Activated CD8-positive, alpha-beta memory T cell treated with anti-CD3 and anti-CD28 coated beads for 48 hours (primary cell): ENCODE measurements at places on chromosomes 11 and 22.

GRCh38 chr11:112161012-112161411 is 2.9 kb downstream of the IL18 start:
- DNase-seq: no peak

GRCh38 chr22:46219636-46220035 is 30.5 kb downstream of the CDPF1 start:
- no peak for DNase-seq

- DNase-seq: no peak
Observed at GRCh38 chr11:74837191-74837590, 88.5 kb downstream of the RNF169 start.

DNA sequence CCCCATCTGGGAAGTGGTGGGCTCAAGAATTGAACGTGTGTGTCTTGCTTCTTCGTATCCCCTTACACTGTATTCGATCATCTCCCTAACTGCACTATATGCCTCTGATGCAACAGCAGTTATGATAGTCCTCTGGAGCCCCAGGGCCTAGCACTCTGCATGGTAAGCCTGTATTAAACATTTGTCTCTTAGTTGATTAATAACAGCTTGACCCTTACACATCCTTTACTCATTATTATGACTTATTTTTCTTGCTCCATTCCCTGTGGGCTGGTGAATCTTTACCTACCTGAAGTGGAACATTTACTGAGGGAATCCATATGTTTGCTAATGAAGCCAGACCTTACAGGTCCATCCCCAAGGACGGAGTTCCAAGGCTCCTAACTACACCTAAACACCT is 5.6 kb downstream of the STX3 start:
- DNase-seq: no peak

DNA sequence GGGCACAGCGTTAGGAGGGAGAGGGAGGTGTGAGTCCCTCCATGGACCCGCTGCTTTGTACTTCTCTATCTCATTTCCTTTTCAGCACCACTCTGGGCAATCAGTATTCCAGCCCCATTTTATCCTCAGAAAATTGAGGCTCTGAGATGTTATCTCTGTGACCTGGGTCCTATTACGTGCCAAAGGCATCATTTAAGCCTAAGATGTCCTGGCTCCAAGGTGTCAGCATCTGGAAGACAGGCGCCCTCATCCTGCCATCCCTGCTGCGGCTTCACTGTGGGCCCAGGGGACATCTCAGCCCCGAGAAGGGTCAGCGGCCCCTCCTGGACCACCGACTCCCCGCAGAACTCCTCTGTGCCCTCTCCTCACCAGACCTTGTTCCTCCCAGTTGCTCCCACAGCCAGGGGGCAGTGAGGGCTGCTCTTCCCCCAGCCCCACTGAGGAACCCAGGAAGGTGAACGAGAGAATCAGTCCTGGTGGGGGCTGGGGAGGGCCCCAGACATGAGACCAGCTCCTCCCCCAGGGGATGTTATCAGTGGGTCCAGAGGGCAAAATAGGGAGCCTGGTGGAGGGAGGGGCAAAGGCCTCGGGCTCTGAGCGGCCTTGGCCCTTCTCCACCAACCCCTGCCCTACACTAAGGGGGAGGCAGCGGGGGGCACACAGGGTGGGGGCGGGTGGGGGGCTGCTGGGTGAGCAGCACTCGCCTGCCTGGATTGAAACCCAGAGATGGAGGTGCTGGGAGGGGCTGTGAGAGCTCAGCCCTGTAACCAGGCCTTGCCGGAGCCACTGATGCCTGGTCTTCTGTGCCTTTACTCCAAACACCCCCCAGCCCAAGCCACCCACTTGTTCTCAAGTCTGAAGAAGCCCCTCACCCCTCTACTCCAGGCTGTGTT is 829 bp upstream of the APOC3 start:
- DNase-seq: no peak

DNA sequence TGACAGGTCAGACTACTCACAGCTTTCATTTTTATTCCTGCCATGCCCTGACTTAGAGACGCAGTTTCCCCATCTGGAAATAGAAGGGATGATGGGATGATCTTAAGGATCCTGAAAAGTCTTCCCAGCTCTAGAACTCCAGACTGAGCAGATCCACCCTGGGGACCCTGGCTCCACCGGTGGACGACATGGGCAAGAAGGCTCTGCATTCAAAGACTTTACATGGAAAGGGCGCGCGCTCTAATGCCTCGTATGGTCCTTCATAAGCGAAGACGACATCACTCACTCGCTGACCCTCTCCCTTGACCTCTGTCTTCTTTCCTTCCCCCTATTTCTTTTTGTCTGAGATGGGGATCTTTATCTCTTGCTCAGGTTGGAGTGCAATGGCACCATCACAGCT is 24.4 kb upstream of the PHF21B start:
- DNase-seq: no peak

DNA sequence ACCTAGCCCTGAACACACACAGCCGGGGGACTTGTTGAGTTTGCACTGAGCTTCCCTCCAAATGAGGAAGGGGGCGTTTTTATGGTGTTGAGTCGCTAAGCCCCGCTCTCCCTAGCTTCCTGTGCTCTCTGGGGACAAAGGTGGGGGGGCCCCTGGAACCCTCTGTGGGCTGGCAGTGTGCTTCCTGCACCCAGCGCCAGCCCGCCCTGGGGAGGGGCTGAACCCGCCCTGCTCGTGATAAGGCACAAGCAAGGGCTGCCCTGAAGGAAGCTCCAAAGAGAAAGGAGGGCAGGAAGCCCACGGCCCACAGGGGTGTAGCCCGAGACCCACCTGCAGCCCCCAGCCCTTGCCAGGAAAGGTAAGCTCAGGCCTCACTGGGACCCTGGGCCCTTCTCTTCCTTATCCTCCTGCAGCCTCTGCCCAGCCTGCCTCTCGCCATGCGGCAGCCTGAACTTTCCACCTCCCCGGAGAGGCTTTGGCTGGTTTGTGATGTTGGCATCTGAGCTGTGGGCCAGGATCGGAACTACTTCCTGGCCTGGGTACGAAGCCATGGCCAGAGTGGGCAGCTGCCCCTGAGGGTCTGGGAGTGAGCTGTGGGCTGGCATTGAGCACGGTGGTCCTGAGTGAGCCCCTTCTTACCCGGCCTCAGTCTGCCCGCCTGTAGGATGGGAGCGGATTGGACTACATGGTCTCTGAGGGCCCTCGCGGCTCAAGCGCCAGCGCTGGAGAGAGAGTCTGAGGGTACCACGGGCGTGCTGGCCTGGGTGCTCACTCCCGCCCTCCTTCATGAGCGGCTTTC is at the start of gene FERMT3:
Gene FERMT3, plus strand, starts transcription at position 265 of the 799 bp plus-strand sequence. CDS start 644 bp downstream, outside the sequence.
- no peak for DNase-seq

DNA sequence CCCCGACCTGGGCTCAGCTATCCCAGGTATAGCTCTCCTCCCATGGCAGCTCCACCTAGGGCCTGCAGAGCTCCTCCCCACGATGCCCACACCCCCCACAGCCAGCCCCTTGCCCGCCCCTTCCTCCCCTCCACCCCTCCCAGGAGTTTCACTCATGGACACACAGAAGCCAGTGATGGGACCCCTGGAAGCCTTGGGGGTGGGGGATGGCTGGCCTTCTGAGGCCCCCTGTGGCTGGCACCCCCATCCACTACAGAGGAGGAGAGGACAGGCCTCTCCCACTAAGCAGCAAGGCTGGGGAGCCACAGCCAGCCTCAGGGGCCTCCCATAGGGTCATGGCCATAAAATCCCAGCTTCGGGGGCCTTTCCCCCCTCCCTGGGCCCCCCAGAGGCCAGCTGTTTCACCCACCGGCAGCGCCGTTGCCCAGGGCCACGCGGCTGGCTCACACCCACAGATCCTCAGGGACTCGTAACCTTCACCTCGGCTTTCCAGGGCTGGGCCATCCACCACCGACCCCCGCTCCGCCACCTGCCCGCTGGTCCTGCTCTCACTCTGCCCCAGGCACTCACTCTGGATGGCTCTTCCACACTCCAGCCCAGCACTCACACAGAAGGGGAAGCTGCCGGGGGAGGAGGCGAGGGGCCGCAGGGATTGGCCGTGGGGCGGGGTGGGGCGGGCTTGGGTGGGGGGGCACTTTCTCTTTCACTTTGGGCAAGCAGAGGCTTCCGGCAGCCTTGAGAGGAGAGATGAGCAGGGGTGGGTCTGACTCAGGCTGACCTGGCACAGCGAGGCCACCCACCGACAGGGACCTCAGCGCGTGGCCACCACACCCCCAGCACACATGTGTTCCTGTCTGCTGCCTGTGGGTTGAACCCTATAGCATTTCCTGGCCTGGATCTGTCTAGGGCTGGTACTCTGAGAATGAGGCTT is 2.2 kb downstream of the SLC25A22 start:
- DNase-seq: no peak

- DNase-seq: peak; percentile 22
Observed at GRCh38 chr22:24758164-24758799, 16.2 kb downstream of the PIWIL3 start.

DNA sequence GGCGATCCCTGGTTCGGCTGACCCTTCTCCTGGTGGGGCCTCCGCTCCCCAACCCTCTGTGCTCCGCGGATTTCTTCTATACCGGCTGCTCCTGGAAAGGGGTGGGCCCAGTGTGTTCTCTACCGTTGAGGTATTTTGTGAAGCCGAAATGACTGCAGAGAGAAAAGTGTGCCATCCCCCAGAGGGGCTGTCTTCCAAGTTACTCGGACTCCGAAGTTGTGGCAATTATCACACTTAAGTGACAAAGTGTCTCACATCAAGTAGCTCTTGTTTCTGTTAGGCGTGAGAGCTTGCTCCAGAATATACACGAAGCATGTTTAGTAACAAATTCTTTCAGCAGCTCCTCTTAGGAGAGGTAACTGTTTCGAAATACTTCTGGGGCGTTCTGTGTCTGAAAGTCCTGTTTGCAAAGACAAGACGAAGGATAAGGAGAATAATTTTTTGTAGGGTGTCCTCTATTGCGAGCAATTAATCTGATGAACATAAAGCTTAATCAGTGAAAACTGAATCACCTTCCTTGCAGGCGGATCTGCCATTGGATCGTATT is 434 bp downstream of the XPNPEP3 start:
- no peak for DNase-seq

- DNase-seq: no peak
Observed at GRCh38 chr11:62393061-62393611, 25.7 kb upstream of the SCGB1A1 start.

DNA sequence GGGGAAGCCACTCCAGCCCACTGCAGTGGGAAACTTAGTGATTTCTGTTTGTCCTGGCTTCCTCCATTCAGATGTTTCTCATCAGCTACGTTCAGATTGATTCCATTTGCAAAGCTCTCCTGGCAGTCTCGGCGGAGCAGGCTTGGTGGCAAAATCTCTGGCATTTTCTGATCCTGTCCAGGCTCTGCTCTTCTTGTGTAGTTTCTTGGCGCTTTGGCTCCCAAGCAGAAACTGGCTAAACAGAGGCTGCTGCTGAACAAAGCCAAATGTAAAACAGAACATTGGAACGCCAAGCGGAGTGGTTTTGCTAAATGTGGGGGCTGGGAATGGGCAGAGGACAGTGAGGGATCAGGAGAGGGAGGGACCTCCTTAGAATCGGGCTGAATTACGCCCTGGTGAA is 36.7 kb downstream of the ADAMTS8 start:
- DNase-seq: no peak

- DNase-seq: no peak
Observed at GRCh38 chr22:47432683-47433082, 670.2 kb downstream of the TBC1D22A start.

- no peak for DNase-seq
Observed at GRCh38 chr11:77435972-77436371, 37.9 kb downstream of the PAK1 start.

GRCh38 chr11:22276535-22276934 is 61.6 kb upstream of the SLC17A6 start:
- no peak for DNase-seq

GRCh38 chr11:12435264-12435663 is 57.9 kb downstream of the PARVA start:
- no peak for DNase-seq

DNA sequence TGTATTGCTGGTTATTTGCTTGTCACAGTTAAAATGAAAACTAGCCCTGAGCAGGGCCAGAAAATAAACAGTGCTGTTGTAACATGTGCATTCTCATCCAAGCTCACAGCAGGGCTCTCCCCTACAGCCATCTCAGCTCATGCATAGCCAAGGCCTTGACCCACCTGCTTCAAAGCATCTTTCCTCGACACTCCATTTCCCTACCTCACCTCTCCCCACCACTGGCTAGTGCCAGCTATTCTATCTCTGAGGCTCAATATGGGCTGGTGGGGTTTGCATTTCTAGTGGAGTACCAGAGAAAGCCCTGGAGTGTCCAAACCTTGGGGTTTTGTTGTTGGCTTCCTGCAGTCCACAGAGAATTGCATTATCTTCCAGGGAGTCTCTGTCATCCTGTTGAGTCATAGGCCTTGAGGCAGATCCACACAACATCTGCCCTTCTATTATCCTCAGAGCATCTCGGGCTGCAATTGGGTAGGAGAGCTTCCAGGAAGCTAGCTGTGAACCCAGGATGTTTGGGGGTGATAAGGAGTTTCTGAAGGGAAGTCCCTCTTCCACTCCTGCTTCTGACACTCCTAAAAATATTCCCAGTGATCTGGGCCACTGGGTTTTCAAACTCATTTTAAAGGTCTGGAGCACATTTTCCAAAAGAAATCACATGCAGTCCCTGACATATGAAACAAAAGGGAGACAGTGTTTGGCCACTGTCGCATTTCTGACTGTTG is 36.1 kb upstream of the AMOTL1 start:
- no peak for DNase-seq

GRCh38 chr22:19169947-19170318 is 8.6 kb downstream of the SLC25A1 start:
- DNase-seq: no peak

DNA sequence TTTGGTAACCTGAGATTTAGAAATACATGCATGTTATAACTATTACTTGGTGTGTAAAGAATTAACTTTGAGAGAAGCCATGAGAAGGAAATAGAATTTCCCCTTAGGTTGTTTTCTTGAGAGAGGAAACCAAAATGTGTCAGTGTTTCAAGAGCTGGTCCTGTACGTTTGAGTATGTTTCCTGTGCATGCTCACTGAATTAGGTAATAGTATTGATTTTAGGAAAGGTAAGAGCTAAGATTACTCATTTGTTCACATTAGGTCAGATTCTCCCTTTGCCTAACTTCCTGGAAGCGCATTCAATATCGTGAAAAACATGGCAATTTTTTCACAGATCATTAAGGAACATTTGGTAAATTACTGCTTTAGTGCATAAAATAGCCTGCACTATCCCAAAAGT is 49.3 kb upstream of the RDX start:
- DNase-seq: no peak

DNA sequence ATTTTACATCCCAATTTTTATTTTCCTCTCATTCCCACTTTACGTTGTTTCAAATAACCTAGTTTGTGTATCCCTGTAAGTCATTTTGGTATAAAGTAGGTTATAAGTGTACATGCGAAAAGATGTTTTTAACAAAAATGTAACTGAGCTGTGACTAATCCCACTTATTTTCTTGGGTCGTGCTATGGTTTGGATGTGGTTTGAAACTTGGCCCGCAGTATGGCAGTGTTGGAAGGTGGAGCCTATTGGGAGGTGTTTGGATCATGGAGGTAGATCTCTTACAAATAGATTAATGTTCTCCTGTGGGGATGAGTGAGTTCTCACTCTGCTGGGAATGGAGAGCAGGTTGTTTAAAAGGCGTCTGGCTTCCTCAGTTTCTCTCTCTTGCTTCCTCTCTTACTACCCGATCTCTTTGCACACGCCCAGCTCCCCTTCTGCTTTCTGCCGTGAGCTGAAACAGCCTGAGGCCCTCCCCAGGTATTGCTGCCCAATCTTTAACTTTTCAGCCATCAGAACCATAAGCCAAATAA is 7.2 kb downstream of the RPL27A start:
- no peak for DNase-seq

- no peak for DNase-seq
Observed at GRCh38 chr11:2768471-2769408, 68.9 kb upstream of the KCNQ1OT1 start.
